Chondrocyte (in vitro differentiated cells): ENCODE measurements at places on chromosomes 7 and 10. TPM values are rescaled to one million over a fixed set of nuclear protein-coding genes. Genes with fewer than 3 reads are reported as not detected.

DNA sequence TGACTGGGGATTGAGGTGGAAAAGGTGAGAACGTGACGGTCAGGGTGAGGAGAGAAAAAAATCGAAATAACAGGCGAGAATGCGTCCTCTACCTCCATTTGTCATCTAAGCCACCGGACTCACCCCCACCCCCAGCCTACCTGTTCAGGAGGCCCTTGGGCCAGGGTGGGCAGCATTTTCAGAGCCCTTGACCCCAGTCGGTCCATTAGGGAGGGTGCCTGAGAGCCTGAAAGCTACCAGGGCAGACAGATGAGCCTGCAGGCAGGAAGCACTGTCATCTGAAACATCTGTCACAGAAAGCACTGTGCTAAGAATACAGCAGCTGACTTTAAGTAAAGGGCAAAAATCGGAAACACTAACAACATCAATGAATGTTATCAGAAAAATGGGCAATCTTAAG is 47.0 kb downstream of the MAD1L1 start:
- no peaks in the 10 kb centered on the region for H3K4me1 ChIP-seq
- no peak for DNase-seq
- H3K27me3 ChIP-seq = no peaks in the 10 kb centered on the region
- H3K36me3 ChIP-seq = peaks cover 19% of the 10 kb centered on the region

DNA sequence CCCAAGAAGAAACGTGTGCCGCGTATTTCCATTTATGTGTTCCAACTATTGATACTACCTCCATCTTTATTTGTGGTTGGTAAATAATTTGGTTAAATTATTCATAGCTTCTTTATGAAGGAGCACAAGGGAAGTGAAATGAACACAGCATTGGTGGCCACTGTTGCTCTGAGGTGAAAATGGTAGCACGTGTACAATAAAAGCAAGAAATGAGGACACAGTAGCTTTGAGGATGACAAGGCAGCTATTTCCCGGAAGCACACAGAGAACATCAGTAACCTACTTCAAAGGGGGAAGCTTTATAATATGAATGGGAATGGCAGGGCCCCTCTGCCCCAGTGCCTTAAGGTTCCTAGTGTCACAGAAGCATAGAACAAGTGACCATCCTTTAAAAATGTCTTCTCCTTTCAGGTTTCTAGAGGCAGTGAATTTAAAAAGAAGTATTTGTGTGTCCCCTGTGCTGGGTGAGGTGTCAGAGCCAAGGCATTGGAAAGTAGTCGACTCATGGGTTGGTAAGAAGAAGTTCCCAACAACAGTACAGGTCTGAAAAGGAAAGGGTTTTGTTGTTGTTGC is 78.8 kb downstream of the SGMS1 start:
- H3K27ac ChIP-seq = no peak overlapping the region
- peaks cover 5% of the 10 kb centered on the region for H3K4me1 ChIP-seq
- no peak overlapping the region for H3K4me3 ChIP-seq
- no peaks in the 10 kb centered on the region for H3K27me3 ChIP-seq

DNA sequence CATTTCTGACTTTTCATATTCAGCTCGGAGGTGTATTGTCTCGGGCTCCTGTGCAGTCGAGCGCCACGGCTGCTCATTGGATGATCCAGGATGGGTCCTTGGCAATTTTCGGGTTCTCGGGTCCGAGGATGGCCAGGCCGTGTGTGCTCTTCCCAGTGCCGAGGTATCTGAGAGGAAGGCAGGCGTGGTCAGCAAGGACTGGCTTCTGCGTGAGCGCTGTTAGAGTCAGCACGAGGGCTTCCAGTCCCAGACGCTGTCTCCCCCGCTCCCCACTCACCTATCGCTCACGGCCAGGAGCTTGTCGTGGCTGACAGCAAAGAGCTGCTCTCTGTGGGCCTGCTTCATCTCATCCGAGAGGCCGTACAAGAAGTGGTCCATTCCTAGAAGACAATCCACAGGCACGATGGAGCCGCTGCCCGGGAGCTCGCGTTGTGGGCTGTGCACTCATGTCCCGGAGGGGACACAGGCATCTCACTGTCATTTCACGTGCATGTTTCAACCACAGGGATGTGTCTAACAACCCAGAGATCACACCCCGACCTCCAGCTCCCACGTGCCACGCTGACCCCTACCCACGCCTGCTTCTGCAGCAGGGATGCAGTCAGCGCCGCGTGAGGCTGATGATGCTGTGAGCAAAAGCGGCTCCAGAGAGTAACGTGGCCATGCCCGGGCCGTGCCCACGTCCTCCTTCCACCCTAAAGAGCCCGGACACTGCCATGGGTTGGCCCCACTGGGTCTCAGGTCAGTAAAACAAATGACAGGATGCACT is 34.4 kb downstream of the PITRM1 start:
- no peak overlapping the region for H3K27ac ChIP-seq
- peaks cover 28% of the 10 kb centered on the region for H3K4me1 ChIP-seq
- peaks cover 49% of the 10 kb centered on the region for H3K36me3 ChIP-seq
- H3K4me3 ChIP-seq = no peak overlapping the region

DNA sequence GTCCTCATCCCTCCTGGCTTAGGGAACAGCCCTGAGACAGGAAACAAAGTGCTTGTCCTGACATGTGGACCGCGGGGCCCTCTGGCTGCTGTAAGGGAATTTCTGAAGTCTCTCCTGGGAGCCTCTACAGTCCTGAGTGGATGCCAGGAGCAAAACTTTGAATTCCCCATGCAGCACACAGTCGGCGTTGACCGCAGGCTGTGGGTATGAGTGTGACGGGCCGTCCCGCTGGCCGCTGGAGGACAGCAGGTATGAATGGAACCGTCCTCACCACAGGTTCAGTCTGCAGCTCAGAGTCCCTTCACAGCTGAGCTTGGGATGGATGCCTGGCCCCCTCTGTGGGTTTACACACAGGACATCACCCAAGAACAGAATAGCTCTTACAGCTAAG is 94.9 kb downstream of the GPR26 start:
- no peak overlapping the region for H3K27ac ChIP-seq
- no peaks in the 10 kb centered on the region for H3K4me1 ChIP-seq
- DNase-seq = no peak
- H3K27me3 ChIP-seq = peaks cover 11% of the 10 kb centered on the region
- no peaks in the 10 kb centered on the region for H3K36me3 ChIP-seq

DNA sequence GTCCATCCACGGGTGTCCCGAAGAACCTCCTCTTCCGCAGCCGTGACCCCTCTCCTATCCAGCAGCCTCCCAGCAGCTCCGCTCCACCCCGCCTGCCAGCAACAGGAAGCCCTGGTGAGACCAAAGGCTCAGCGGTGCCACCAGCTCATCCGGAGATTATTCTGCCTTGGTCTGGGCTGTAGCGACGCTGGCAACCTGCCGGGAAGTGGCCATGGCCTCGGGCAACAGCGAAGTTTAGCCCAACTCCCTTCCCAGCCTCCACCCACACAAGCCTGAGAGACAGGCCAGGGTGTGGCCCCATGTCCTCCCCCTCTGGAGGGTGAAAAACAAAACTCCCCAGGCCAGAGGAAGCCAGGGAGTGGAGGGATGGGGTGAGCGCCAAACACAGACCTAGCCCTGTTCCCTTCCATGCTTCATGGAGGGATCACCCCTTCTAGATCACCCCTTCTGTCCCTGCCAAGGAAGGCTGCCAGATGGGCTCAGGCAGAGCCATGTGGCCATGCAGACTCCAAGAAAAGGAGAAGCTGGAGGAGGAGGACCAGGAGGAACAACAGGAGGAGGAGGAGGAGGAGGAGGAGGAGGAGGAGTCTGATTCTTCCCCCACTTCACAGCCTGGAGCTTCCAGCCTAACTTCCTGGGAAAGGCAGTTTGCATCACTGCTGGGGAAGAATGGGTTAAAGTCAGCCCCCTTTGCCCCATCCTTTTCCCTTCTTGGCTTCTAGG is 918 bp downstream of the CALHM2 start:
- peaks cover 12% of the 10 kb centered on the region for H3K36me3 ChIP-seq
- H3K27ac ChIP-seq = peak overlapping the region; percentile 83
- H3K27me3 ChIP-seq = no peaks in the 10 kb centered on the region
- DNase-seq = no peak
- H3K4me3 ChIP-seq = peak overlapping the region; percentile 75
- H3K4me1 ChIP-seq = peaks cover 39% of the 10 kb centered on the region

DNA sequence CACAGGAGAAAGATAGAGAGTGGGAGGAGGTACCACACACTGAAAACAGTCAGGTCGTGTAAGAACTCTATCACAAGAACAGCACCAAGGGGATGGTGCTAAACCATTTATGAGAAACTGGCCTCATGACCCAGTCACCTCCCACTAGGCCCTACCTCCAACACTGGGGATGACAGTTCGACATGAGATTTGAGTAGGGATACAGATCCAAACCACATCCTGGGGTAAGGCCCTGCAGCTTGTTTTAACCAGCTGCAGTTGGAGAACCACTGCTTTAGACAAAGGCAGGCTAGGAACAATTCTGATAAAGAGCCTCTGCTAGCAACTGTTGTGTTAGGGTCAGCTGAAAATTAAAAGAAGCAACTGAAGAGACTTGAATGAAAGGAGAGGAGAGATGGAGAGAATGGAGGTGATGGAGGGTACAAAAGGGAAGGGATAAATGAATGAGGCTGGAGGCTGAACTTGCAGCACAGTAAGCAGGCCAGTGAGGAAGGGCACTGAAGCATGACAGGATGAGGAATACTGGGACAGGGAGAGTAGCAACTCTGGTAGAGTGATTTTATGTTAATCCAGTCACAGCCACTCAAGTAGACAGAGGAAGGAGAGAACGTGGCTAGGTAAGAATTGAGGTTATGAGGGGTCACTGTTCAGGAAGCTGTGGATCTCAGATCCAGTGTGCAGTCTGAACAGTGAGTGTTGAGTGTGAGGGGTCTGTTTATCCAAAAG is 23.6 kb downstream of the MEST start:
- H3K27ac ChIP-seq = no peak overlapping the region
- H3K27me3 ChIP-seq = no peaks in the 10 kb centered on the region
- no peaks in the 10 kb centered on the region for H3K36me3 ChIP-seq
- DNase-seq = no peak
- no peak overlapping the region for H3K4me3 ChIP-seq

DNA sequence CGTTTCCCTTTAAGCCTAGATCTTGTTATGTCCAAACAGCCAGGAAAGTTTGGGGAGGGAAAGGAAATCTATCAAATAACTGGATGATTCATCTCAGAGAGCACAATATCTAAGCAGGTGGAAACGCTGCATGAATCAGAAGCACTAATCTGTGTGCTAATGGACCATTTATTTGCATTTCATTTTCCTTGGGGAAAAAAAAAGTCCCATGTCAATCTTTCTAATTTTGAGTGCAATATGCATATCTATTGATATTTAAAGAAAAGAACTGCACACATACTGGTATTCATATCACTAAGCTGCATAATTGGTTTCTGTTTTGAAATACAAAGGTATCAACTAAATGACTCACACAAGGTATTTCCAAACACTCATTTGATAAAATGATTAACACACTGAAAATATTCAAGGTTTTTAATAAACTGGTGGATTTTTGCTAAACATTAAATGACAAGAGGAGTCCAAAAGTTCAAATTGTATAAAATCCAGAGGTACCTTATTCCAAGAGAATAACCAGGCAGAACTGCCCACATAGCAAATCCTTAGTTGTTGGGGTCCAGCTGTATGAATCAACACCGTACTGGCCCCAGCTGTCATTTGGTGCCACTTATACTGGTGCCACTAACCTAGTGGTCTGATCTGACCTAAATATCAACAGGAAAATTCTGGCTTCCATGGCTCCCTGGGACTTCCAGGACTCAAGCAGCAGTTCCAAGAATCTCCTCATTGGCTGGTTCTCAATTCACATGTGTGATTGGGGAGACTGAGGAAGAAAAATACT is 122.2 kb upstream of the SP4 start:
- no peaks in the 10 kb centered on the region for H3K36me3 ChIP-seq
- DNase-seq = no peak
- no peak overlapping the region for H3K4me3 ChIP-seq
- no peaks in the 10 kb centered on the region for H3K4me1 ChIP-seq

DNA sequence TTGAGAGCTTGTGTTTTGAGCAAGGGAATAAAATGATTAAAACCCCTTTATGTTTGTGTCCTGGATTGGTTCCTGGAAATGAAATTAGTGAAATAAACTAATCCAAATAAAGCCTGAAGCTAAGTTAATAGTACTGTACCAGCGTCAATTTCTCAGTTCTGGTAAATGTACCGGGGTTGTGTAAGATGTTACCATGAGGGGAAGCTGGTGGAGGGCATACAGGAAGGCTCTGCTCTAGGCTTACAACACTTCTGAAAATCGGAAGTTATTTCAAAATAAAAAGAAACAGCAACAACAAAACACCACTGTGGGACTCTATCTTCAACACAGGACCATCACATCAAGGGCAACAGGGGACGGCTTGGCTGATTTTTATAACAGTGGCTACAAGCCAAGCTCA is 257.0 kb downstream of the CREB5 start:
- peaks cover 2% of the 10 kb centered on the region for H3K36me3 ChIP-seq
- H3K27ac ChIP-seq = no peak overlapping the region
- H3K4me3 ChIP-seq = no peak overlapping the region
- H3K4me1 ChIP-seq = no peaks in the 10 kb centered on the region
- H3K27me3 ChIP-seq = peaks cover 6% of the 10 kb centered on the region

DNA sequence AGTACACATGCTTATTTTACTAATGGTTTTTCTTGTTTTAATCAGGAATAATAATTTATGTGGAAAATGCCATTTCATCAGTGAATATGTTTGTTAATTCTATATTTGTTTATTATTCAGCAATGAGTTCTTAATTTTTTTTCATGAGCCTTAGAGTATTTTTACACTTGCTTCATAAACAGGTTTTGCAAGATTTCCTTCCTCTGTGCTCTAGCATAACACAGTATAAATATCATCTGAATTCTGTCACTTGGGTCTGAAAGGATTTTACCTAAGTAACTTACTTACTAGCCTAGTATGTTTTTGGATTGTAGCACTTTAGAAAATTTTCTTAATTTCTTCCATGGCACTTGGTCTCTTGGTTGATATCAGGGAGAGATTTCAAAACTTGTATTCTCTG is 45.8 kb downstream of the GLCCI1 start:
- no peak overlapping the region for H3K4me3 ChIP-seq
- no peak overlapping the region for H3K27ac ChIP-seq
- no peaks in the 10 kb centered on the region for H3K27me3 ChIP-seq
- no peaks in the 10 kb centered on the region for H3K4me1 ChIP-seq

The IL6 gene
- total RNA-seq = 0.45 to 0.82 TPM in 2 of 3 replicates, not detected in the other

DNA sequence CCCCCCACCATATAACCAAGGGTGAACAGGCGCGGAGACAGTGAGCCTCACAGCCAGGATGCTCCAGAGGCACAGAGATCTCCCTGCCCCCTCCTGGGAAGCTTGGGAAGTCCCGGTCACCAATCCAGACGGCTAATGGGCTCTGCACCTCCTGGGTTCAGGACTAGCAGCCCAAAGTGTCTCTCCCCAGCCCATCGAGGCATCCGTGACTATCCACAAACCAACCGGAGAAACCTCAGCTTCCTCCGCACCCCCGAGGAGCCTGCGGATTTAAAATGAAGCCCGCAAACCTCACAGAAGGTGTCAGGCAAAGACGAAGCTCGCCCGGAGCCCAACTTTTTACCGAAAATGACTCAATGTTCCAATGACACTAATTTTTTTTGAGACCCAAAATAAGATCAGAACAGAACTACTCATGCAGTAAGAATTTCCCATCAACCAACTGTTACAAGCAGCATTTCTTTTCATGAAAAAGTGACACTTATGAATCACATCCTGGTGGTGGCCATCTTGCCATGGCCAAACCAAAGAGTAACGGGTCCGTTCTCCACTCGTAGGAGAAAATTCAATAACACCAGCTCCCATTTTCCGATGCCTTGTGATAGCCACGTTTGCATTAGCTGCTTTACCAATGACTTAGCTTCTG is 6.0 kb downstream of the PDGFA start:
- no peaks in the 10 kb centered on the region for H3K27me3 ChIP-seq
- peak overlapping the region; percentile 63 for H3K4me3 ChIP-seq
- H3K27ac ChIP-seq = peak overlapping the region; percentile 96
- H3K36me3 ChIP-seq = peaks cover 2% of the 10 kb centered on the region

GRCh38 chr10:69685426-69685801 is 55.4 kb downstream of the FAM241B start:
- DNase-seq = no peak
- peak overlapping the region; percentile 96 for H3K27ac ChIP-seq
- H3K36me3 ChIP-seq = no peaks in the 10 kb centered on the region

The CPA2 gene
- not detected in 3 replicates for total RNA-seq
